ENCODE measurements at places on chromosomes 1 and 21.

- DNase-seq = no peak
Observed at GRCh38 chr1:204663644-204664383, 21.7 kb downstream of the LRRN2 start.

DNA sequence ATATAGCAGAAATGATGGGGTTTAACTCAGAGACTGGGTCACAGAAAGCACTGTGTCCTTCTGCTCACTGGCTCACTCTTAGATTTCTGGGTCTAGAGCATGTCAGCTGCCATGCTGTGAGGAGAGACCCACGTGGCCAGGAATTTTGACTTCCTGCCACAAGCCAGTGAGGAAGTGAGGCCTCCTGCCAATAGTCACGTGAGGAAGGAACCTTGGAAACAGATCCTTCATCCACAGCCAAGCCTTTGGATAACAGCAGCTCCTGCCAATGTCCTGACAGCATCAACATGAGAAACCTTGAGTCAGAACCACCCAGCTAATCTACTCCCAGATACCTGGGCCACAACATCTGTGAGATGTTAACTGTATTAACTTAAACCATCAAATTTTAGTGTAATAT lies 114.5 kb upstream of the PLPPR5 start:
- no peak for DNase-seq

GRCh38 chr1:200107004-200107470 lies 79.5 kb downstream of the NR5A2 start:
- no peak for DNase-seq

- DNase-seq = no peak
Observed at GRCh38 chr1:88079036-88079435, 605.0 kb upstream of the PKN2 start.

DNA sequence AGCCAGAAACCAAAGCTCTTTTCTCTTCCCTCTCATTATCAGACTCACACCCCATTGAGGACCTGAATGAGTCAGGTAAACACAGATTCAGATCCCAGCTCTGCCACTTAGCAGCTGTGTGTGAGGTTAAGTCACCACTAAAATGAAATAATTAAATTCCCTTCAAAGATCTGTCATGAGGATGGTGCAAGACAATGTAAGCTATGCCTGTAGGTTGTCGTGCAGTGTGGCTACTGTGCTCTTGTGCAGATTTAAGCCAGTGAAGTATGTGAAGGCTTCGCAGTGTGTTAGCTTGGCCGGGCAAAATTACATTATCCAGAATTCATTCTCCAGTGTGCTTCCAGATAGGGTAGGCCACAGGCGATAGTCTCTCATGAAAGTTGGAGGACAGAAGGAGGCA lies 13.6 kb downstream of the UBL4B start:
- no peak for DNase-seq

- DNase-seq = no peak
Observed at GRCh38 chr1:11862890-11863289, 4.1 kb upstream of the NPPB start.

DNA sequence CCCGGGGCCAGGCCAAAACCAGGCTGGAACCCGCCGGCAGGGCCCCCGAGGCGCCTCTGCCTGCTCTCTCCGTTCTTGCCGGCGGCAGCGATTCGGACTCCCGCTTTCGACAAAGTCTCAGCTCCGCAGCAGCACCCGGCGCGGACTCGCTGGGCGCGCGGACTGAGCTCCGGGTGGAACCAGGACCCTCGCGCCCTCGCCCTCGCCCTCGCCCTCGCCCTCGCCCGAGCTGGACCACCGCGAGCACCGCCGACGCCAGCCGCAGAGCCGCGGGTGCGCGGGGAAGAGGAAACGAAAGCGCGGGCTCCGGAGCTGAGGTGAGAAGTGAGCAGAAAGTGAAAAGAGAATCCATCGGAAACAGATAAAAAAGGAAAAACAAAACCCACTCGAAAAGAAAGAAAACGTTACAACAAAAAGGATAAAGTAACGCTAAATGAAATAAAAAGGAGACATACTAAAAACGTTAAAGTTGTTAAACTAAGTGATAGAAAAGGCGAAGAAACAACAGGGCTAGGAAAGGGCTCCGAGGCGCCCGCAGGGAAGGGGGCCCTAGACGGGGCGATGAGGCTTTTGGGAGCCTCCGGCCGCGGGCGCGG lies 64.9 kb downstream of the MEF2D start:
- DNase-seq = no peak

- DNase-seq = no peak
Observed at GRCh38 chr1:233090746-233091494, 140.5 kb downstream of the NTPCR start.

DNA sequence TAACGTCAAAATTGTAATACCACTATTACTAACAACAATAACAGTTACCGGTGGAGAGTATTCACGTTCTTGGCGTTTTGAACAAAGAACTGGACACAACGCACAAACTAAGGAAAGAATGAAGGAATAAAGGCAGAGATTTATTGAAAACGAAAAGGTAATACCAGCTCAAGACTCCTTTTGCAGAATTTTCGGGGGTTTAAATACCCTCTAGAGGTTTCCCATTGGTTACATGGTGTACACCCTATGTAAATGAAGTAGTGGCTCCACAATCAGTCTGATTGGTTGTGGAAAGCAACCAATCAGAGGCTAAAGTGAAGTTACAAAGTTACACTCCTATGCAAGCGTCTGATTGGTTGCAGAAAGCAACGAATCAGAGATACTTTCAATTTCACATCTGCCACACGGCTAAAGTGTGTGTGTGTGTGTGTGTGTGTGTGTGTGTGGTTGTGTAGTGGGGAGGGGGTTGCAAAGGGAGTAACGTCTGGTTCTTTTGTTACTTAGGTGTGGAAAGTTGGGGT lies 1.1 kb upstream of the GTF2B start:
- no peak for DNase-seq

DNA sequence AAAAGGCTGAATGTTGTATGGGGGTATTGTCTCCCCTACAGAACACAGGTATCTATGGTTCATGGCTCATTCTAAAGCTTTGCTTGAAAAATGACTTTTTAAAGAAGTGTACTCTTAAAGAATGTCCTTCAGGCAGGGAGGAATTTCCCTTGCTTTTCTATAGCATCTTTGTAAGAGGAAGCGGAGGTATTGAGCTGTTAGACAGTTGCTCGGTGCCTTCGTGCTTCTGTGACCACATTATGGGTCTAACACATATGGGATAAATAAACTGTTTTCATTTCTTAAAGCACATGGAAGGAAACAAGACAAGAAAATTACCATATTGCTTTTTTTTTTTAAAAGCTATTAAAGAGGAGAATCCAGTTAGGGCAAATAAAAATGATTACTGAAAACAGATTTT lies 182.9 kb downstream of the NTNG1 start:
- DNase-seq = no peak

DNA sequence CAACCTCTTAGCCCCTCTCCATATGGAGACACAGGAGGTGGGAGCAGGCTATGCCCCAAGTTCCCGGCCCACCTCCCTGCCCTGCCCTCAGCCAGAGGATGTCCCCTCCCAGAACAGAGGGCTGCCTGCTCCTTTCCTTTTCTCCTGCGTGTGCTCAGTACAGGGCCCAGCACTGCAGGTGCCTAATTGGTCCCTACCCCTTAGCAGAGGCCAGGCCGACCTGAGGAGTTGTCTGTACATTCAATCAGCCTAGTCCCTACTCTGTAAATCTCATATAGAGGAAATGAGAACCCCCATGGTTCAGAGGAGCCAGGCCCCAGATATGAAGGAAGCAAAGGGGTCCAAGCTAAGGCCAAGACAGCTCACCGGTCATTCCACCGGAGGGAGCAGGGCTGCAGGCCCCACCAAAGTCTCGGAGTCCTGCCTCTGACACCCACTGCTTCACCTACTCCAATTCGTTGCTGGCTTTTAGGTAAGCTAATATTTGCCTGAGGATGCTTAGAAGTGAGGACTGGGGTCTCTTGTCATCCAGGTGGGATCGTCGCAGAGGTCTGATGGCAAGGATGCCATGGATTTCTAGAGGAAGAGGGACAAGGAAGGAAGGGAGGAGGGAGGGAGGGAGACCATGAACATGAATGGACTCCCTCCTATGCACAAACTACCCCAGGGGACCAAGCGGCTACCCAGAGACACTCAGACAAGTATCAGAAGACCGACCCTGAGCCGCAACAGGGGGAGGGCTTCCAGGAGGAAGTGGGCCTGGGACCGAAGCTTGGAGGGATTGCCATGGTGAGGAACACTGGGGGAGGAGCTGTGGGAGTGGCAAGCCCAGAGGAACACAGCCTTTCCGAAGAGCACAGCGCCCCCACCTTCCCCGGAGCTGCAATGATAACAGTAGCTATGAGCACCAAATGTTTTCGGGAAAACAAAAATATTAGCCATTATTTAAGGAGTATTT lies 30.4 kb upstream of the FOXO6 start:
- DNase-seq = no peak

DNA sequence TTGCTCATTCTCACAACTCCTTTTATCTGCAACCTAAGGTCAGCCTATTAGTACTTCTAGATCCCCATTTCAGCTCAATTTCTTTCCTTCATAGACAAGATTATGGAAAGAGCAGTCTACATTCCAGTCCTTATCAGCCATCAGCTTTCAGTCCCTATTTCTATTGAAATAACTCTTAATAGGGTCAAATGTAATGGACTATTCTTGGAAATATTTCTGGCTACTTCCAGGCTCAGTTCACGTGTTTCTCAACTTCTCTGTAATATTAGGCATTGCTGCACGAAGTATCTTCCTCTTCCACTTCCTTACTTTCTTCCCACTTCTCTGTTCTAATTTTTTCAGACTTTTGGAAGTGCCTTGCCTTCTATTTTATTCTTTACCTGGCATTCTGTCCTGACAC lies 232.9 kb upstream of the USP25 start:
- DNase-seq = no peak

Data from retinal pigment epithelial cell (primary cell).